ENCODE measurements at places on chromosomes 3 and 15.

DNA sequence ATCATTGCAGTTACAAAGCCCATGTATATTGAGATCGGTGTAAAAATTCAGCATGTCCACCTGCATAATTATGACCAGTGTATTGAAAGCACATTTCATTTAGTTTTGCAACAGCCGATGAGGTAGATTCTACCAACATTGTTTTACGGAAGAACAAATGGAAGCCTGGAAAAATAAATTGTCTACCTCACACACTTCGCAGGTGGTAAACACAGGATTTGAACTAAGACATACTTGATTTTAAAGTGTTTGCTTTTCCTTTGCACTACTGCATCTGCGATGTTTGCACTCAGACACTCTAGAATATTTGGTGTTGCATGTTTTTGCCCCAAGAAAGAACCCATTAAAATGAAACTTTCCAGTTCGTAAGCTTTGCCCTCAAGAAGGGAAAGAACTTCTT is 148.4 kb downstream of the PGPEP1L start:
- no peak for DNase-seq

DNA sequence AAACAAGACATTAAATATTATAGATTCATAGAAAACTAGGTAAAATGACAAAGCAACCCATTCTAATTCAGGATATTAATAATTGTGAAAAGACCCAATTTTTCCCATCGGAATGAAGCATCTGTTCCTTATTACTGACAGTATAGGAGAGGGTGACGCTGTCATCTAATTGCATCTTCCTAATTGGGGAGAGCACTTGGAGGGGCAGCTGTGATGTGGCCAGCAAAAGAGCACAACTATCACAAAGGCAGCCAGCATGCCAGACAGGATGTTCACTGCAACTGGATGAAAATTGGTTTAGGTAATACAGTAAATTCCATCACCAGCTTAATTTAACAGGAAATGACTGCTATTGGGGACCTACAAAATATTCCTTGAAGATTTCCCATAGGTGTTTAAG is 21.9 kb upstream of the MINAR1 start:
- DNase-seq: no peak

DNA sequence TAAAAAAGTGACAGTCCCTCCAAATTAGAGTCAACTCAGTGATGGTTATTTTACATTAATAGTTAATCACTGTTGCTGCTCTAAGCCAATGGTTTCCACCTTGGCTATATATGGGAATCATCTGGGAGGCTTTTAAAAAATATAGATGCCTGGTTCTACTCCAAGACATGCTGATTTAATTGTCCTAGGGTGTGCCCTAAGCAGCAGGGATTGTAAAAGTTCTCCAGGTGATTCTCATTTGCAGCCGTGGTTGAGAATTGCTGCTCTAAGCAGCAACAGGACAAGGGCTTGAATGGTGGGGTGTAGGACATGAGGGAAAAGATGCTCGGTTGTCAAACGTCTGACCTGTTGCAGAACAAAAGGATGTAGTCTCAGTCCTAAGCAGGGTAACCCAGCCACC is 405.1 kb upstream of the MCTP2 start:
- DNase-seq: no peak

- DNase-seq: no peak
These were observed 211.0 kb upstream of the LMCD1 start for GRCh38 chr3:8290611-8291010.

DNA sequence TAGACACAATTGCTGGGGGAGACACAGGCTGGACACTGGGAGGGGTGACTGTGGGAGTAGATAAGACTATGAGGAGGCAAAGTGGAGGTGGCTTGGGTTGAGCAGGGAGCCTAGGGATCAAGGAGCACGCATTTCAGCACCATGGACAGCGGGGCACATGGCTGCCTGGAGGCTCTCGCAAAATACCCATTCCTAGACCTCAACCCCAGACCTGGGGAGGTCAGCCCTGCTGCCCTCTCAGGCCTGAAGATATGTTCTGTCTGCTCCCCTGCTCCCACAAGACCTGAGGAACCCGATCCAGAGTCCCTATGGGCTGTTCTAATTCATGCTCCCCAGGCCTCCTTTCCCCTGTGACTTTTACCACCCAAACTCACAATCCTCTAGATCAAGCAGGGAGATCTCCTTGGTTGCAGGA is 16.0 kb upstream of the CPEB1 start:
- peak; percentile 40 for DNase-seq

Measured in HCEC 1CT (cell line).